ENCODE measurements at places on chromosomes 1 and 21.

GRCh38 chr1:25245393-25245792 lies 1.9 kb downstream of the RSRP1 start:
- peaks cover 3% of the 10 kb centered on the region for H3K27me3 ChIP-seq
- peaks cover 66% of the 10 kb centered on the region for H3K4me1 ChIP-seq
- H3K36me3 ChIP-seq: peaks cover 57% of the 10 kb centered on the region
- peak overlapping the region; percentile 94 for H3K4me3 ChIP-seq
- peak overlapping the region; percentile 98 for H3K27ac ChIP-seq
- no peak for DNase-seq

DNA sequence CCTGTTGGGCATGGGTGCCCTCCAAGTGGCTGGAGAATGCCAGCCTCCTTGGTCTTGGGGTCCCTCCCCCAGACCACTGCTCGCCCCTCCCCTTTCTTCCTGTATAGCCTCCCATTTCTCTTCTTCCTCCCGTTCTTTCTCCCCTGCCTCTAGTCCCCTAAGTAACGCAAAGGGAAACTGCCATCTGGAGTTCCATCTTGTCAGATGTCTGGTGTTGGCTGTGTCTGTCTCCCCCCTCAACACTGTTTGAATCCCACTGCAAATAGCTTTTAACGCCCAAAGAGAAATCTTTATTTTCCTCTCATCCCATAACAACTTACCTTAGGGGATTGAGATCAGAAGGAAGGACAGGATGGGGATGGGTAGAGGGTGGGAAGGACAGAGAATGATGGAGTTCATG lies 55.3 kb upstream of the CSF3R start:
- no peaks in the 10 kb centered on the region for H3K4me1 ChIP-seq
- DNase-seq: no peak
- peaks cover 6% of the 10 kb centered on the region for H3K27me3 ChIP-seq
- H3K27ac ChIP-seq: no peak overlapping the region
- H3K4me3 ChIP-seq: no peak overlapping the region

- no peaks in the 10 kb centered on the region for H3K27me3 ChIP-seq
- H3K36me3 ChIP-seq: no peaks in the 10 kb centered on the region
- peak overlapping the region; percentile 77 for H3K4me3 ChIP-seq
- no peak for DNase-seq
- peak overlapping the region; percentile 81 for H3K27ac ChIP-seq
- peaks cover 12% of the 10 kb centered on the region for H3K4me1 ChIP-seq
These were observed 14.6 kb downstream of the SEMA6C start for GRCh38 chr1:151131701-151132334.

GRCh38 chr1:57061369-57061768 lies 95.6 kb upstream of the C8B start:
- no peak for DNase-seq
- H3K36me3 ChIP-seq: no peaks in the 10 kb centered on the region
- no peaks in the 10 kb centered on the region for H3K27me3 ChIP-seq
- H3K27ac ChIP-seq: no peak overlapping the region

DNA sequence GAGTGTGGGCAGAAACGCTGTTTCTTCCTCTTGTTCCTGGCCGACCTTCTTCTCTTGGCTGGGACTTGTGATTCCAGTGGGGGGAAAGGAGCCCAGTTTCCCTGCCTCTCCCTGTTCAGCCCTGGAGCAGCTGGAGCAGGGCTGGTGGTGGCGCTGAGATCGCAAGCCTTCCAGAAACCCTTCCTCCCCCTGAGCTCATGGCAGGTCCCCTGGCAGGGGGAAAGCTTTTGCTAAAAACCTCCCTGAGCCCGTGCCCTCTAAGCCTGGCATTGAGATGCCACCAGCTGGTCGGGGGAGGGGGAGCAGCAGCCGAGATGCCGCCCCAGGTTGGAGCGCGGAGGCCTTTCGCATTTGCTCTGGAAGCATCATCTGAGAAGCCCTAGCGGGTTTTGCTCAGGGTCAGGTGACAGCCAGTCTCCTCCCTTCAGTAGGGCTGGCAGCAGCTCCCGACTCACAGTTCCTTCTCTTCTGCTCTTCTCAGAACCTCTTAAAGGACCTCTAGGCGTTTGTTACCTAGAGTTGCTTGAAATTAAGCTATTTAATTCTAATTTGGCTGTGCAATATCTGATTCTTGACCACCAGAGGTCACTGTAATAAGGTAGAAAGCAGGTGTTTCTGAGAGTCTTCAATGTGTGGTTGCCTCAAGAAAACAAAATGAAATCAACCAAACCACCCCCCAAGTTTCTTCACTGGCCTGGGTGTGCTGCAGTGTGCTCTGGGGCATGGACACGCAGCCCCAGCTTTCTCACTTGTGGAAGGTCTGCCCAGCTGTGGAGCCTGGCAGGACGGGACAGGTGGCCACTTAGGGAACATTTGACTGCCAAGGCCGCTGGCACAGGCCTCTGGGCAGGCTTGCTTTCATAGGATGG lies 257.3 kb downstream of the CAMTA1 start:
- H3K27me3 ChIP-seq: peaks cover 3% of the 10 kb centered on the region
- no peak overlapping the region for H3K27ac ChIP-seq
- no peaks in the 10 kb centered on the region for H3K4me1 ChIP-seq
- H3K36me3 ChIP-seq: no peaks in the 10 kb centered on the region
- H3K4me3 ChIP-seq: no peak overlapping the region

DNA sequence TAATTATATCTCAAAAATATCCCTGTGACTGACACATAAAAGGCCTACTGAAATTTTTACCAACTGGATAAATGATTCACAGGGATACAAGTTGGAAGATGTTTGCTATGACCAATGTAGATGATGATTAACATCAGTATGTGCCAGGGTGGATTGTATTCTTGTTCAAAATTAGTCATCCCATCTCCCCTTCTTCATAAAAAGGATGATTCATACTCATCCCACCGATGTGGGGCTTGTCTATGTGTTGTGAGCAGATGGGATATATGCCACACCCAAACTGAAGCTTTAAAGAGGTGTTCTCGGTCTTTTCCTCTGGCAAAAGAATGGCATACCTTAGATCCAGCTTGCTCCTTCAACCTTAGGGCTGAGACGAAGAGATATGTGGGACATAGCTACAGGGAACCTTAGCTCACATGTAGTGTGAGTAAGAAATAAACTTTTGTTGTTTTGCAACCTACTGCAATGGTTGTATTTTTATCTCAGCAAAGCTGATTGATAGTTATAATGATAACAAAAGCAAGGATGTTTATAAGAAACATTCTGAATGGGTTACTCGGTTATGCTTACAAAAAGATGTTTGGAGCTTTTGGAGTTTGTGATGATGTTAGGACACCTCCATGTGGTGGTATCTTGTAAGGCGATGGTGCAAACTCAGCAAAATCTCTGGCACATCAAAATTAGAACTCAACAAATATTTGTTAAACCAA lies 29.4 kb downstream of the SPATA17 start:
- no peak overlapping the region for H3K4me3 ChIP-seq
- no peaks in the 10 kb centered on the region for H3K4me1 ChIP-seq
- DNase-seq: no peak

DNA sequence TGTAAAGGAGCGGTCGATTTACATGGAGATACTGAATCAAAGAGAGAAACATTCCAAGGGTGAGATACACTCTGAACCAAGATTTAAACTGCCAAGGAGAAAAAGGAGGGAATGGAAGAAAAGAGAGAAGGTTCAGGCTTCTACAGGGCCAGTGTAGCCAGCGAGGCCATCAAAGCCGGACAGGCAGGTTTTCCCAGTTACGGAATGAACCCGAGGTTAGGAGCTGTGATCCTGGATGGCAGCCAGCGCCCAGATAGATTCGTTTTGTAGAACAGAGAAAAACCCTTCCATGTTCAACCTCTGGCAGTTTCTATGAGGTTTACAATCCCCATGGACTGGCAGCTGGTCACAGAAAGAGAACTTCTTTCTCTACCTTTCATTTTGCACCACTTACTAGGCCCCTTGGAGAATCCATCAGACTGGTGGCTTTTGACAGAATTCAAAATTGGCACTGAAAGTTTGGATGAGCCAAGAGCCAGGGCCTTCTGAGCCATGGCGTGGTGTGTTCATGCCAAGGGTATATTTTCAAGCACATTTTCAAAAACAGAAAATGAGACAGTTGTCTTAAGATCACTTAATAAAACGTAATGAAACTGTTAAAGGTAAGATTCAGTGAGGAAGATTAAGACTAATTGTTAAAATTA lies 171.5 kb downstream of the RUNX1 start:
- H3K27ac ChIP-seq: peak overlapping the region; percentile 42
- DNase-seq: no peak
- H3K4me1 ChIP-seq: peaks cover 28% of the 10 kb centered on the region
- H3K36me3 ChIP-seq: peaks cover 59% of the 10 kb centered on the region
- H3K27me3 ChIP-seq: no peaks in the 10 kb centered on the region
- H3K4me3 ChIP-seq: no peak overlapping the region

DNA sequence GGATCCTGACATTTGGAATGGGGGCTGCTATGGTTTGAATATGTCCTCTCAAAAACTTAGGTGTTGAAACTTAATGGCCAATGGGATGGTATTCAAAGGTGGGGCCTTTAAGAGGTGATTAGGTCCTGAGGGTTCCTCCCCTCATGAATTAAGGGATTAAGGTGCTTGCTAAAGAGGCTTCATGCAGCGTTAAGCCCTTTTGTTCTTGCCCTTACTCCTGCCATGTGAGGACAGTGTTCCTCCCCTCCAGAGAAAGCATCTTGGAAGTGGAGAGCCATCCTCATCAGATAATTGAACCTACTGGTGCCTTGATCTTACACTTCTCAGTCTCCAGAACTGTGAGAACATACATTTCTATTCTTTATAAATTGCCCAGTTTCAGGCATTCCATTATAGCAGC lies 146.6 kb downstream of the KCNJ6 start:
- no peaks in the 10 kb centered on the region for H3K4me1 ChIP-seq
- H3K4me3 ChIP-seq: no peak overlapping the region
- no peak for DNase-seq
- H3K27ac ChIP-seq: no peak overlapping the region

DNA sequence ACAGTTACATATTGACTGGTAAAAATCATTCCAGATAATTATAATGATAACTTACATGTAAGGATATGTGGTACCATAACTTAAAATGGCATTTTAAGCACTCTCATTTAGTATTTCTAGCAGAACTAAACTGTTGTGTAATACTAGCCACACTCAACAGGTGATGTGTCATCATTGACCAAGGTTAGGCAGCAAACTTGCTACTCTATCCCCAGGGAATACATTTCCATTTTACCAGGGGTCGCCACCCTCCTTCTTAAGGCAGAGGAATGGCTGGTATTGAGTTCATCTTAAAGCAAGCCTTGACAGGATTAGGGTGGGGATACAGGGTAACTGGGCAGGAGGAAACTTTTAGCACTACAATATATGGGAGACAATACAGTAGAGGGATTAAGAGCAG lies 259.8 kb upstream of the CAMK1G start:
- H3K36me3 ChIP-seq: no peaks in the 10 kb centered on the region
- no peak overlapping the region for H3K27ac ChIP-seq
- no peaks in the 10 kb centered on the region for H3K4me1 ChIP-seq
- no peaks in the 10 kb centered on the region for H3K27me3 ChIP-seq

GRCh38 chr1:7550981-7551380 lies 220.1 kb upstream of the VAMP3 start:
- H3K27me3 ChIP-seq: peaks cover 23% of the 10 kb centered on the region
- H3K4me3 ChIP-seq: no peak overlapping the region
- DNase-seq: no peak
- peak overlapping the region; percentile 73 for H3K27ac ChIP-seq
- no peaks in the 10 kb centered on the region for H3K36me3 ChIP-seq

DNA sequence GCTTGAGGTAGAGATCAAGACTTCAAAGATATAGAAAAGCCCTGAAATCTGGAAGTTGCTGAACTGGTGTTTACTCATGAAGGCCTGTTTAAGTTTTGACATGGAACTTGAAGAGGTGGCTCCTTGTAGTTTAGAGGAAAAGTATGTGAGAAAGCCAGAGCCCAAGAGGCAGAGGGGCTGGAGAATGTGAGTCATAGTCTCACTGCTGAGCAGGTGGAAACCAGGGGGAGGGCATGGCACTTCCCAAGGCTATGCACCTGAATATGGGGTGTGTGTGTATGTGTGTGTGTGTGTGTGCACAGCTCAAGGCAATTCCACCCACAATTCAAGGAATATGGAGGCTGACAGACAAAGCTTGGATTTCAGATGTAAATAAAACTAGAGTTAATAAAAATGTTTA lies 46.8 kb upstream of the C1orf198 start:
- H3K4me1 ChIP-seq: peaks cover 7% of the 10 kb centered on the region
- no peak overlapping the region for H3K4me3 ChIP-seq
- H3K36me3 ChIP-seq: peaks cover 19% of the 10 kb centered on the region
- DNase-seq: no peak
- no peaks in the 10 kb centered on the region for H3K27me3 ChIP-seq
- H3K27ac ChIP-seq: peak overlapping the region; percentile 43

DNA sequence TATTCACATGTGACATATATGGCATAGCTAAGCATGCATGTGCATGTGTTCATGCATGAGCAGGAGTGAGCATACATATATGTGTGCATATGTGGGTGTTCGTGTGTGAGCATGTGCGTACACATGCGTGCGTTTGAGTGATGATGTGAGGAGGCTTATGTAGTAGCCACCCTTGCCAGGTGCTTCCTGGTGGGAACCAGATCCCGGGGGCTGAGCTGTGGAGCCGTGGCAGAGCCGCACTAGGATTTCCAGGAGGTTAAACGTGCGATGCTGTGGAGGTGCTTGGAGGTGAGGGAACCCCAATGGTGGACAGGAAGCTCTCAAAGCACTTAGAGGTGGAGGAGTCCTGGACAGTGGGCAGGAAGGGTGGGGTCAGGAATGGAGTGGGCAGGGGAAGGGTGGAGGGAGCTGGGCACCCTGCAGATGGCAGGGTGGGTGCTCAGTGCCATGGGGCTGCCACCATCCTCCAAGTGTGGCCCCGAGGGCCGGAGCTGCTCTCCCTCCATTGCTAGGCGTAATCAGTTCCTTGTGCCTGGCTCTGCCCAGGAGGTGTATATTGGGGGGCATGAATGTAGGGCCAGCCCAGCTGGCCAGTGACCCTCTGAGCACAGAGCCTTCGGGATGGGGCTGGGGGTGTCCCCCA lies 48.5 kb downstream of the COL18A1 start:
- H3K27me3 ChIP-seq: peaks cover 4% of the 10 kb centered on the region
- H3K36me3 ChIP-seq: no peaks in the 10 kb centered on the region
- H3K4me3 ChIP-seq: no peak overlapping the region

DNA sequence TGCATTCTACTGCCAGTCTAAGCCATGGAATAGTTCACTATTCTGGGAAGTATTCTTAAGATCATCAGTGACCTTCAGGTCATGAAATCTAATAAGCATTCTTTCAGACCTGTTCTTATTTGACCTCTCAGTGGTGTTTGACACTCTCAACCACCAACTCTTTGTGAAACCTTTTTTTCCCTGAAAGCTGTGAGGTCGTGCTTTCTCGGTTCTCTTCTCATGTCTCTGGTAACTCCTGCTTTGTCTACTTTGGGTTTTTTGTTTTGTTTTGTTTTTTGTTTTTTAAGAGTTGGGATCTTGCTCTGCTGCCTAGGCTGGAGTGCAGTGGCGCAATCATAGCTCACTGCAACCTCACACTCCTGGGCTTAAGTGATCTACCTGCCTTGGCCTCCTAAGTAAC lies 56.3 kb downstream of the POU2F1 start:
- H3K27me3 ChIP-seq: no peaks in the 10 kb centered on the region
- H3K36me3 ChIP-seq: no peaks in the 10 kb centered on the region
- H3K4me3 ChIP-seq: no peak overlapping the region
- no peak overlapping the region for H3K27ac ChIP-seq

Measured in activated naive CD8-positive, alpha-beta T cell treated with anti-CD3 and anti-CD28 coated beads, Interleukin-2, amount 50 U/mL, for 24 hours (primary cell).